ENCODE measurements at places on chromosomes 3 and 15.

DNA sequence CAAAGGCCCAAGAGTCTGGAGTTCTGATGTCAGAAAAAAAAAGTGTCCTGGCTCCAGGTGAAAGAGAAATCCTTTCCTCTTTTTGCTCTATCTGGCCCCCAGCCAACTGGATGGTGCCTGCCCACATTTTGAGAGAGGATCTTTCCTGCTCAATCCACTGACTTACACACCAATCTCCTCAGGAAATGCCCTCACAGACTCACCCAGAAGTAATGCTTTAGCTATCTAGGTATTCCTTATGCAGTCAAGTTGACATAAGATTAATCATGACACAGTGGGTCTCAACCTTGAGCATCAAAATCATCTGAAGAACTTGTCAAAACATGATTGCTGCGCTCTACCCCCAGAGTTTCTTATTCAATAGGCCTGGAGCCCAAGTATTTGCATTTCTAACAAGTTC is 31.2 kb downstream of the STRIT1 start:
- DNase-seq: no peak

- no peak for DNase-seq
These were observed 23.6 kb upstream of the LINGO1 start for GRCh38 chr15:77656294-77656693.

GRCh38 chr15:67901922-67902321 is 62.1 kb upstream of the RNU6-1 start:
- no peak for DNase-seq

DNA sequence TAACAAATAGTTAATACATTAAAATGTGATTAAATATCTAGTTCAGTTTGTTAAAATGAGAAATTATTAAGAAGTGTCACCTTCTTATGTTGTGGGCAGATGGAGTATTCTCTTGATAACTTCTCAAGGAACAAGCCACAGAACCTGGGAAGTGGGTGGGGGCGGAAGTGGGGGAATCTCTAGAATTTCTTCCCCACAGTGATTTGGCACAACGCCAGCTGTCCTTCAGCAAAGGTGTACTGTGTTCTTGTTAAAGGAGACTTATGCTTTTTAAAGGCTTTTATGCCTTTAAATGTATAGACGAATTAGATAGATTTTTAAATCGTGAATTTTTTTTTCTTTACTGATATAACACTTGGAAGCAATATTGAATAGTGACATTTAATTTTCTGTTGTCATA is 42.4 kb downstream of the SEC22A start:
- DNase-seq: no peak

DNA sequence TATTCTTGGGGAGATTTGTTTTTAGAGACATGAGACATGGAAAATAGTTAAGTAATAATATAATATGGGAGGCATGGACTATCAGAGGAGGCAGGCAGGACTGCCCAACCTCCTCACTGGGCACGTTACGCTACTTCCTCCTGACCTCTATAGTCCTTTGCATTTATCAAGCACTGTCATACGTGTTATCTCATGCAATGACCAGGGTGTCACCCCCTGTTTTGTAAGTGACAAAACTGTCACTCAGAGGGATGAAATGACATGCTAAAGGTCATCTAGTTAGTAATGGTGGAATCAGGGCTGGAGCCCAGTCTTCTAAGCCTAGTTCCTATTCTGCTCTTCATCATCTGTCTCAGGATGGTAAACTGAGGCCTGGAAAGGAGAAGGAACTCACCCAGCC is 66.7 kb downstream of the ST6GAL1 start:
- no peak for DNase-seq

- no peak for DNase-seq
These were observed 117.4 kb downstream of the IL12A start for GRCh38 chr3:160105907-160106584.

GRCh38 chr3:190053919-190054672 is 66.6 kb downstream of the P3H2 start:
- no peak for DNase-seq

GRCh38 chr3:187063286-187064121 is 75.8 kb downstream of the RPL39L start:
- DNase-seq: no peak

- no peak for DNase-seq
These were observed 6.9 kb upstream of the TNFSF10 start for GRCh38 chr3:172530101-172530561.
